ENCODE measurements at places on chromosomes 1 and 21.

- no peak for DNase-seq
These were observed 3.2 kb downstream of the TEX50 start for GRCh38 chr1:173638043-173639021.

GRCh38 chr1:52296345-52296744 is 69.7 kb downstream of the CC2D1B start:
- peak; percentile 1 for DNase-seq

DNA sequence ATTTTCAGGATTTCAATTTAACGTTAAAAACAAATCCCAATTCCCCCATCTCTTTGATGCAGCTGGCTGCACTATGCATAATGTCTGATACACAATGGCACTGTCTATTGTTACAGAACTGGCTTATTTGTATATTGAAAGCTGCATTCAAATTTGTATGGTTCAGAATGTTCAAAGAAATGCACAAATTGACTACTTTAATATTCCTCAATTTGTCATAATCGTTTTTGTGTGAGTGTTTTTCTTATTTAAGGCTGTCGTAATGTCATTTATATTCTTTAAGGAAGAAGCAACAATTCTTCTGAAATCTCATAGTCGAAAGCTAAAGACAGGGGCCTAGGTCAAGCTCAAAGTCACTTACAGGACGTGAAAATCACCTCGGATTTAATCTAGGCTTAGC is 341.4 kb upstream of the ZRANB2 start:
- no peak for DNase-seq

DNA sequence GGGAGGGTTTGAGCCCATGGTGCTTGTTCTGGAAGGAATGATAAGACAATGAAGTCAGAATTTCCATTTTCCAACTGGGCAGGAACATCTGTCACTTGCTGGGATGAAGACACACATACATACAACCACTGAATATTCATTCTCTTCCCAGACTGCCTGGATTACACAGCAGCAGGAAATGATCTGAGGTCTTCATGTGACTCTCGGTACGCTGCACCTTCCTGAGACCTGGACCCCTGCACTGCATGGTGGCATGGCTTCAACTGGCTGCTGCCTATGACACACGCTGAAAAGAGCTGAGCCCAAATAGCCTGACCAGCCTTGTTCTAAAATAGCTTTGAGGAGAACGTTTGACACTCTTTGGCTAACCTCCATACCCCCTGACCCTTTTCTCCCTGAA is 150.6 kb downstream of the GABPA start:
- no peak for DNase-seq

- no peak for DNase-seq
These were observed 11.7 kb downstream of the DSCAM start for GRCh38 chr21:40835184-40835694.

GRCh38 chr1:23251812-23252211 is 34.5 kb upstream of the HTR1D start:
- DNase-seq, result no peak

DNA sequence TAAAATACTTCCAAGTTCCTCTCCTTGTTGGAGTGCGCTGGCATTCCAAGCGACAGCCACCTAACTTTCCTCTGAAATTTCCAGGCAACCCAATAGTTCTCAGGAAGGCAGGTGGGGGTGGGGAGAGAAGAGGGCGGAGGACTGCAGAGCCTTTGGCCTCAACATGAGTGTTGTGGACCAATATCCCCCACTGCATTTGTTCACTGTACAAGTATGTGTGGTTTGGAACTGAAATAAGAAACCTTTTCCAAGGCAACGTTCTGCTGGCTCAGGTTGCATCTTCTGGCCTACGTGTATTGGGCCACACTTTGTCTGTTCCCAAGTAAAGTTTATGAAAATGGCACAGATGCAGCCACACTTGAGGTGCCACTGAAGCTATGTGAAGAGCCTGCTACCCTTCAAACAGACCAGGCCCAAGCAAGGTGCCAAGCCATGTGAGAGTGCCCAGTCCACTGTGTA is 153.4 kb downstream of the DHRS3 start:
- DNase-seq, result no peak
